ENCODE measurements at places on chromosomes 13 and 19.

DNA sequence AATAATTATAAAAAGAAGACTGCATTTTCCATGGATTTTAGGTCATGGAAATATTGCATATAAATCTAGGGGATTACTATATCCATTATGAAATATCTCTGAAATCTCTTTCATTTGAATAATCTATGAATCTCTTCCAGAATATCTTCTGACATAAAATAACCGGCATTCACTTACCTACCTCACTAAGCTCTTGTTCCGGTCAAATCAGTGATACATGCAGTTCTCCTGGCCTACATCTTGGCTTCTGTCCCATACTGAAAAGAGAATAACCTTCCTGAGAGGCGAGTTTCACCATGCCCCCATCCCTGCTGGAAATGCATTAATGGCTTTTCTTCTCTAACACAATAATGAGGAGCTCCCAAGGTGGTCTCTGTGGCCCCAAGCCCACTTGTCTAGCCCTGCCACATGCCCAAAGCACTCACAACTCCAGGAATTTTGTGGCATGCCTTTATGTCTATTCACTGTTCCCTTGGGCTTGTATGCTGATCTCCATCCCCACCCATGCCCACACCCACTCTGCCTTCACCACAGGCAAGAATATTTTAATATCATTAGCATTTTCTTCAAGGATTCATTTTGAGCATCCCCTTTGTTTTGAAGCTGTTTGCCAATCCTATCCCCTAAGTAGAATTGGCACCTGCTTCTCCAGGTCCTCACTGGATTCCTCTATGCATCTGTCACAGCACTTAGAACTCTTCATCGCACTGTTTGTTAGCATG lies 401.6 kb downstream of the COG6 start:
- DNase-seq, result no peak

GRCh38 chr13:37070145-37070695 lies 10.7 kb upstream of the SUPT20H start:
- no peak for DNase-seq

GRCh38 chr19:35457173-35457572 lies 9.1 kb downstream of the FFAR2 start:
- no peak for DNase-seq

GRCh38 chr19:43464134-43464775 lies 1.2 kb downstream of the LYPD3 start:
- DNase-seq, result no peak

- DNase-seq, result no peak
These were observed 14.5 kb downstream of the ERFL start for GRCh38 chr19:41913538-41914423.

DNA sequence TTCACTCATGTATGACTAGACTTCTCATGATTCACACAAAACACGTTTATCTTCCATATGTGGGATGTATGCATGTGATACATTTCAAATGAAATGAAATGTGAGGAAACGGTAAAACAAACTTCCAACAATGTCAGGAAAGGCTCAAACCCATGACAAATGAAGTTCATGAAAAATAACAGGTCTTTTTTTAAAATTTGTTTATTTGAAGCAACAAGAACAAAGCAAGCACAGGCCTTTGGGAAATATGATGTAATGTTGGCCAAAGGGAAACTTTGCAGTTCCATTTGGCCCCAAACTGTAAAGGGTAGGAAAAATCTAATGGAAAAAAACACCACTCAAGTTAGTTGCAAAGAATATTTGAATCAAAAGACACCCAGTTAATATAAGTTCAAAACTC lies 463.8 kb upstream of the ARGLU1 start:
- no peak for DNase-seq

- DNase-seq, result no peak
These were observed 29.6 kb upstream of the UBE2L5 start for GRCh38 chr13:30392681-30393045.

DNA sequence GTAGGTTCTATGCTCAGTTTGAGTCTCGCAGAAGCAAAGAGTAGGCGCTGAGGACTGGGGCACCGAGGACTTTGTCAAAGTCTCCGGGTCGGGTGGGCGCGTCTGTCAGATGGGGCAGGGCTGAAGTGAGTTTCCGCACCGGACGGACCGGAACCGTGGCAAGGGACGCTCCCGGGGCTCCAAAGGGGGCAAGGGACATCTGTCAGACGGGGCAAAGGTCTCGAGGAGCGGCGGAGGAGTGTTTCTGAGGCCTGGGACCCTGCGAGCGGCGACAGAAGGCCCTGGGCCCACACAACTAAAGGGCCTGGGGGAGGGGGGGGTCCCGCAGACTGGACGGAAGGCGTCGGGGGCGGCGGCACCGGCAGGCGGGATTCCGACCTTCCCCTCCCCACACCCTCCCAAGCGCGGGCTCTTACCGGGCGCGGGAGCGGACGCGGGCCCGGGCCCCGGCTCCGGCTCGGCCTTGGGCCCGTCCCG lies 13.3 kb upstream of the AKAP8L start:
- DNase-seq, result no peak

Data from left renal cortex interstitium (tissue), 4 donors.